CD4-positive, alpha-beta T cell treated with Interleukin-6 for 4 hours (primary cell): ENCODE measurements at places on chromosomes 5 and 9.

DNA sequence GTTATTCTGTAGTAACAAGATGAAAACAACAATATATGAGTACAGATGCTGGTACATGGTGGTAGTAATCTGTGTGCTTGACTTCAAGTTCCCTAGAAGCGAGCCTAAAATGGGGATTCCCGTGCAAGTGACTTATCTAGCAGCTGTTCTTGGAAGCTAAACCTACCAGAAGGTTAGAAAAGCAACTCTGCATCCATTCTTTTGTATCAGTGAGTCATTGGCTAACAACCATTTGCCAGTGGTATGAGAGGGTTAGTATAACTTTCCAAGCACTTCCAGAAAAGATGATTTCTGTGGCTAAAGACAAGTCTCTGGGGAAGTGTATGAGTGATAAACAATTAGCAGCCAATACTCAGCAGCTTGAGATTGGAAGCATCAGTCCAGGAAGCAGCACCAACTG is 787.7 kb upstream of the CDH6 start:
- DNase-seq, result no peak

DNA sequence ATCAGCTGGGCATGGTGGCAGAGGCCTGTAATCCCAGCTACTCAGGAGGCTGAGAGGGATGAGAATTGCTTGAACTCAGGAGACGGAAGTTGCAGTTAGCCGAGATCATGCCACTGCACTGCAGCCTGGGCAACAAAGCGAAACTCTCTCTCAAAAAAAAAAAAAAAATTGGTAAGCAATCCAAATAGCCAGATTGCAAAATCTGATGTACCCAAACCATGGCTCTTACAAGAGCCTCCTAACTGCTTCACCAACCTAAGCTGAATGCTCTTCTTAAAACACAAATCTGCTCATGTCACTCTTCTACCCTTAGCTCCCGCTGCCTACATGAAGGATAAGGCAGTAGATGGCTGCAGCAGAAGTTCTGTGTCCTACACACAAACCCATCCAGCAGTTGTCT is 105.9 kb downstream of the MPDZ start:
- no peak for DNase-seq

GRCh38 chr5:178229861-178230260 is 2.7 kb downstream of the PHYKPL start:
- DNase-seq, result no peak

DNA sequence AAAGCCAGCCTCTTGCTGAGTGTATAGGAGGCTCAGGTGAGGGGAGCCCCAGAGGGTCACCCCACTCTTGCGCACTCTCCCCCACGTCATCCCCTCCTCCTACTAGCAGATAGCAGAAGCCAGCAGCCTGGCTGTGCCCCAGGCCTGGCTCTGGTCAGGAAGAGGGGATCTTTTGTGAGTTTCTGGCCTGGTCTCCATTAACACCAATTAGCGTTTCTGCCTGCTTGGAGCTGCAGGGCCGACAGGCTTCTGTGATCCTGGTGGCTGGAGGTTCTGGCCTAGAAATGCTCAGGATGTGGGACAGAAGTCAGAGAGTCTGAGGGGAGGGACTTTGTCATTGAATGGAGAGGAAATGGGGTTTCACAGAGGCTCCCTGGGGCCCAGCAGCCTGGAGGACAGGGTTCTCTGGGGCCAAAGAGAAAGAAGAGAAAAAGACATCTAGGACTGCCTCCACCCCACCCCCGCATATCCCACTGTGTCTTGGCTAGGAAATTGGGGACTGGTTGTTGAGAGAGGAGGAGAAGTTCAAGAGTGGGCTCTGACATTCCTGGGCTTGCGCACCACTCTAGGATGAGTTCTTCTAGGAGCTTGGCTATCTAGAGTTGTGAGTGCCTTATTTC is 47.5 kb upstream of the ARAP3 start:
- DNase-seq, result no peak

DNA sequence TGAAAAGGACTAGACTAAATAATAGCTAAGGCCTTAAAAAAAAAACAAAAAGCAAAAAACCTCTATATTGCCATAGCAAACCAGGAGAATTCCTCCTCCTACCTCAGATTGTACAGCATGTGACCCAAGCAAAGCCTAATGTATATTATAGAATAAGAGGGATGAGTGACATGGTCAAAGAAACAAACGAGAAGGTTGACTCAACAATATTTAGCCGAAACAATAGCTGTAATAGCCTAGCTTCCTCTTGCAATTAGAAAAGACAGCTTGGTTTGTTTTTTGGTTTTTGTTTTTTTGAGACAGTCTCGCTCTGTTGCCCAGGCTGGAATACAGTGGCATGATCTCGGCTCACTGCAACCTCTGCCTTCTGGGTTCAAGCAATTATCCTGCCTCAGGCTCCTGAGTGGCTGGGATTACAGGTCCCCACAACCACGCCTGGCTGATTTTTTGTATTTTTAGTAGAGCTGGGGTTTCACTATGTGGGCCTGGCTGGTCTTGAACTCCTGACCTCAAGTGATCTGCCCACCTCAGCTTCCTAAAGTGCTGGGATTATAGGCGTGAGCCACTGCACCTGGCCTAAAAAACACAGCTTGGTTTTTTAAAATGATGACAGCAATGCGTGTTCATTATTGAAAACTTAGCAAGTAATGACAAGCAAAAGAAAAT is 5.6 kb downstream of the NLN start:
- DNase-seq, result no peak

- no peak for DNase-seq
These were observed 93.0 kb upstream of the MPDZ start for GRCh38 chr9:13372510-13372909.

DNA sequence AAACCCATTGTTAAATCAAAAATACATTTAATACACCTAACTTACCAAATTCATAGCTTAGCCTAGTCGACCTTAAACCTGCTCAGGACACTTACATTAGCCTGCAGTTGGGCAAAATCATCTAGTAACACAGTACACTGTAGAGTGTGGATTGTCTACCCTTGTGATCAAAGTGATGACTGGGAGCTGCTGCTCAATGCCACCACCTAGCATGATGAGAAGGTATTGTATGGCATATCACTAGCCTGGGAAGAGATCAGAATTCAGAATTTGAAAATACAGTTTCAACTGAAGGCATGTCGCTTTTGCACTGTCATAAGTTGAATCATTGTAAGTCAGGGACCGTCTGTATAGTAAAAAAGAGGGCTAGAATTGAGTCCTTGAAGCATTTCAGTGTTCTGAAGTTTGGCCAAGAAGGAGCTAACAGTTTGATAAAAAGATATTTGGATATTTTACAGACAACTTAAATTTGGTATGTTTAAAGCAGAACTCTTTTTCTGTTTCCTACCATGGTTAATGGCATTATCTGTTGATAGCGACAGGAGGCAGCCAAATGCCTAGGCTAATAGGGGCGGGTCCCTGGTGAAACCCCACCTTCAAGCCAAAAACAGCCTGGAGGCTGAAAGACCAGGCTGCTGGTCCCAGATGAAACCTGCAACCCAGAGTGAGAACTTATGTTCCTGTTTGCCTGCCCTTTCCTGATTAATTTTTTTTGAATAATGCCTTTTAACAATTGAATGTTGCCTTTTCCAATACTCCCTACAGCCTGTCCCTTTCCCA is 23.0 kb downstream of the SMIM15 start:
- DNase-seq, result no peak

DNA sequence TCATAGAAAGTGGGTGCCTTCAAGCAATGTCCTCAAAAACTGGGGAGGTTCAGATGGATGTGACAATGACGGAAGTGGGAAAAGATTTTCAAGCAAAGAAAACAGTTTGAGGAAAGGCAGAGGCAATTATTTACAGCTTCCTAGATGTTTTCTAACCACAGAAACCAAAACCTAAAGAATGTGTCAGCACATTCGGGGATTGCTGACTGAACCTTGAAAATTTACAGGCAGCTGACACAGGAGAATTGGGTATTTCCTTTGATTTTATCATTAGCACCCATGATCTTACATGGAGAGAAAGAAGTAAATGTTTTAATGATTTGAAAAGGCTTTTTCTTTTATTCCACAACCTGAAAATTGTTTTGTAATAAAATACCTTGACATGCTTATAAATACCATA is 369.0 kb downstream of the ACTL7B start:
- DNase-seq, result no peak

DNA sequence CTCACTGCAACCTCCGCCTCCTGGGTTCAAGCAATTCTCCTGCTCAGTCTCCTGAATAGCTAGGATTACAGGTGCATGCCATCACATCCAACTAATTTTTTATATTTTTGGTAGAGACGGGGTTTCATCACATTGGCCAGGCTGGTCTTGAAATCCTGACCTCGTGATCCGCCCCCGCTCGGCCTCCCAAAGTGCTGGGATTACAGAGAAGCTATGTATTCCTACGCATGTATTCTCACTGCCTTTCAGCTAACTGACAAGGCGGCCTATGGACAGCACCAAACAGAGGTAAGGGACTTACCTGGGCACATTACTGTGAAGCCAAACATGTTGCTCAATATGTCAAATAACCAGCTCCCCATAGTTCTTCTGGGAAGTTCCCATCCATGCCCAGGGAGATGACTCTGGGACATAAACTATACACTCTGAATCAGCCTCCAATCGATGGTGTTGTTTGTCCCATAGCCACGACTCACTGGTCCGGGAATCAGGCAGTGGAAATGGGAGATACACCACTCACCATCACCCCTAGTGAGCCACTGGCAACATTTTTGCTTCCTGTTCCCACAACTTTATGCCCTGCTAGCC is 114.6 kb downstream of the SYK start:
- no peak for DNase-seq

DNA sequence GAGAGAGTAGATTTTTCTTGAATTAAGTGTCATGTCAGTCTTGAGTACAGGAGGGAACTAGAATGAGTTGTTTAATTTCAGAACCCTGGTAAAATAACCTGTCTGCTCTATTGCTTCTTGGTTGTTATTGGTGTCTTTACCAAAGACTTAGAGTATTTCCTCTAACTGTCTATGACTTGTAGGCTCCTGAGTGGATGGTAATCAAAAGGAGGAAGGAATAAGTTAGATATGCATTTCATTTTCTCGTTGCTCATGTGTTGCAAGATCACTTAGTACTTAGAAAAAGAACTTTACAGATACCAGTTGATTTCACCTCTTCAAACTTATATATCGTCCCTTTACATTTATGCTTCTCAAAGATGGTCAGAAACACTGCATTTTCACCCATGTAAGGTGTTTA is 31.1 kb downstream of the UHRF2 start:
- DNase-seq, result no peak

DNA sequence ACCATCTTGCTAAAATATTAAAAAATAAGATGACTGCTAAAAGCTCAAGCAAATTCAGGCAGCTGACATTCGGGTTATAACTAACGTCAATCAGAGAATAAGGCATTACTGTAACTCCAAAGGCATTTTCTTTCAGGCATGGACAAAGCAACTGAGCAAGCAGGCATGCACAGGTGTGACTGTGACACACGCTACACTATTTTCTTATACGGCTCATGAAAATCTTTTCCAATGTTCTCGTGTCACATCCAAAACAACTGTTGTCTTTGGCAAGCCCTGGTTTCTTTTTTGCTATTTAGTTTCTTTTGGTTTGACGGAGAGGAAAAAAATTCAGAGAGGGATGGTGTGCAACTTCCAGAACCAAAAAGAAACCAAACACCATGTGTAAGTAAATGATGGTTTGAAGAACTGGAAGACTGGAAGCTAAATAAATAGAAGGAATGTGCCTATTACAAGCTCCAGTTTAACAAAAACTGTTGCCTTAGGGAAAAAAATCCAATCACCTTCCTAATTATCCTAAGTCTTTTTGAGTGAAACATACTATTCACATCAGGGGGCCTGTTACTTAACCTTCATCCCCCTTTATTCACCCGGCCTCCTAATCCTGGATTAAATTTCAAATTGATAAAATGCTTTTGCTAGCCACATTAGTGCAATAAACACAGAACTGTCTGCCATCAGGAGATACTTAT is 277.6 kb downstream of the PSAT1 start:
- no peak for DNase-seq

GRCh38 chr5:135546912-135547311 is 11.1 kb upstream of the NEUROG1 start:
- DNase-seq, result no peak

GRCh38 chr5:113508756-113509155 is 4.7 kb upstream of the YTHDC2 start:
- no peak for DNase-seq

GRCh38 chr5:160470437-160471361 is 49.0 kb downstream of the PTTG1 start:
- DNase-seq, result no peak

DNA sequence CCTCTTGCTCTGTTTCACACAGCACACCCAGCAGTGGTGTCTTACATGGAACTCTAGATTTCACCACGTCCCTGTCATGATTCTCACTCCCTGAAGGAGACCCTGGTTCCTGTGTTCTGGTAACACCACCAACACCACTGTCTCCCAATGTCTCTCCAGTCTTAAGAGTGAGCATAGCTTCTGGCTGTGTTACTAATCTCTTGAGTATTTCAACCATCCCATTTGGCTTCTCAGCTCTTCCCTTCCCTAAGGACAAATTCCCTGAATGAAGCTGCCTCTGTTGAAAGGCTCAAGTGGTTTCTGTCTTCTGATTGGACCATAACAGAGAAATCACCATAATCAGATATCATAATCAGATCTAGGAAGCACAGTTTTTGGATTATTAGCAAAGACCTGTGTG is 311.8 kb downstream of the DNAH5 start:
- DNase-seq, result no peak

- no peak for DNase-seq
These were observed 89.9 kb downstream of the PIP5K1B start for GRCh38 chr9:68794898-68795297.

DNA sequence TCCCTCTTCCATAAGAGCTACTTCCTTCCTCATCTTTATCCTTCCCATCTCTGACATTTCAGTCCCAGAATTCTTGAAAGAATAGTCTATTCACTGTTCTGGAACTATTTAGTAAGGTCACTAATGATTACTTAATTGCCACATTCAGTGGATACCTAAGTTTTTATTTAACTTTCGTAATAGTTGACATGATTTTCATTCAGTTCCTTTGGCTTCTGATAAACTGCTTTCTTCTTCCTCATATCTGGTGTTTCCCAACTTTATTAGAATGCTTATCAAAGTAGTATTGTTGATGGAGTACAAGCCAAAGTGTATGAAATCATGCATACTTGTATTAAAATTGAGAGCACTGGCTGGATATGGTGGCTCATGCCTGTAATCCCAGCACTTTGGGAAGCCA is 10.8 kb downstream of the UBE2D2 start:
- no peak for DNase-seq

DNA sequence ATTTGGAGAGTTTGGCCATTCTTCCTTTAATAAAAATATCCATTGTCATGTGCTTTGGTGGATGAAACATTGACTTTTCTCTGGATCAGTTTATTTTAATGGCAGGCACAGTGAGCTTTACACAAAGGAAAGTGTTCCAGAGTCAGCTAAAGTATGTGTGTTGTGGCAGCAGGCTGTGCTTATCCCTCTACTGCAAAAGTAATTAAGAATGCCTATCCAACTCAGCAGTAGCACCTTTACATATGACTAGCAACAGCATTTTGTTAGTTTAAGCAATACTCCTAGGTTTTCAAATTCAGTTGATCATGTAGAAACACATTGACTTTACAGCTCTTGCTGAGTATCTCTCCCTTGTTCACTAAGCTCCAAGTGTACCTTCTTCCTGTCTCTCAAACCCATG is 730.5 kb upstream of the RGMB start:
- no peak for DNase-seq

- DNase-seq, result no peak
These were observed 15.8 kb downstream of the DAB2IP start for GRCh38 chr9:121667214-121667613.

GRCh38 chr5:3339798-3340115 is 255.9 kb upstream of the IRX1 start:
- DNase-seq, result no peak
